ENCODE measurements at places on chromosomes 6 and 20. TPM values are rescaled to one million over a fixed set of nuclear protein-coding genes. Genes with fewer than 3 reads are reported as not detected.

Gene ACTL10
- not detected for total RNA-seq

Gene DACT2
- total RNA-seq: 44.0 TPM

Gene RCAN2
- 16.7 TPM for total RNA-seq

Gene B3GAT2
- total RNA-seq: 0.42 TPM

Gene DYNLT2
- 1.5 TPM for total RNA-seq

Gene GRM1
- 0.70 TPM for total RNA-seq

Gene PI16
- not detected for total RNA-seq

Gene ZSCAN26
- 14.4 TPM for total RNA-seq

Gene ZC2HC1B
- total RNA-seq: not detected

Gene PPP1R14C
- 0.38 TPM for total RNA-seq

Gene SAPCD1
- total RNA-seq: 8.4 TPM

Gene PLEKHG1
- 1.1 TPM for total RNA-seq

Gene F13A1
- total RNA-seq: 1.1 TPM

Gene NFYA
- 36.9 TPM for total RNA-seq

Gene RHAG
- total RNA-seq: not detected

Gene KCNK5
- total RNA-seq: 34.2 TPM

Data from endodermal cell (in vitro differentiated cells).